ENCODE measurements at places on chromosomes 7 and 10. TPM values are rescaled to one million over a fixed set of nuclear protein-coding genes. Genes with fewer than 3 reads are reported as not detected.

EGR2 gene
- 6.8 TPM for total RNA-seq

DNA sequence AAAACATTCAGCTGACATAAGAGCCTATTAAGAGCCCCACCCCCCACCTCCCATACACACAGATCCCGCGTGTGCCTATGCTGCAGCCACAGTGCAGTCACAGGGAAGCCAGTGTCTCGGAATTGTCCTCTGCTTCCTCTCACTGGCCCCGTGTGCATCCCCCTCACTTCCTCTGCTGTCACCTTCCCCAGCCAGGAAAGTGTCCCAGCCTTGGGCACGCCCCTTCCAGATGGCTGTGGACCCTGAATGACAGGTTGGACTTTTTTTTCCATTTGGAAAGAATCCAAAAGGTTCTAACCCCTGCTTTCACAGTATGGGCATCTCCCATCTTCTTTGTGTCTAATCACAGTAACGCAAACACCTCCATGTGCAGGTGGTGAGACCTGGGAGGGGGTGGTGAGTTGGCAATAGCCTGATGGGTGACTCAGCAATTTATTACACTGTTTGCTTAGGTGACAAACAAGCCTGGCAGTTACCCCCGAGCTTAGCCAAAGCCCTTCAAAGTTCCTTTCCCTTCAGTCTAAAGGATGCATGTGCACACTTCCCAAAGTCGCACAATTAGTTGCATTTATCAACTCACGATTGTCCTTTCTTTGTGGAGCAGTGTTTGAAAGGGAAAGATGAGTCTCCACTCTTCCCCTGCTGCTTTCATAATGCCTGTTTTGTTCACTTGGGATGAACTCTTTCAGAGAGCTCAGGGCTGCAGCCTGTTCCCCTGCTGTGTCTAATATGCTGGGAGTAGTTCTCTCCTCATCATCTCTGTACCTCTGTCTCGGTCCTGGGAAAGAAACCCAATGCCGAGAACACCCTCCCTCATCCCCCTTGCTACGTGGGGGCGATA, 67.5 kb upstream of the EFCAB10 start:
- no peak overlapping the region for H3K27ac ChIP-seq
- no peaks in the 10 kb centered on the region for H3K36me3 ChIP-seq
- H3K4me3 ChIP-seq = no peak overlapping the region
- H3K27me3 ChIP-seq = no peaks in the 10 kb centered on the region
- DNase-seq = no peak

GRCh38 chr7:129431911-129432643, 2.2 kb upstream of the STRIP2 start:
- H3K4me1 ChIP-seq = peaks cover 6% of the 10 kb centered on the region
- no peak for DNase-seq
- no peaks in the 10 kb centered on the region for H3K27me3 ChIP-seq
- no peak overlapping the region for H3K27ac ChIP-seq

HTRA1 gene
- 27.3 TPM for total RNA-seq

HYAL4 gene
- total RNA-seq = 6.8 TPM

GRCh38 chr10:89080660-89081059, 90.1 kb downstream of the FAS start:
- DNase-seq = no peak
- no peaks in the 10 kb centered on the region for H3K27me3 ChIP-seq
- no peaks in the 10 kb centered on the region for H3K36me3 ChIP-seq
- H3K27ac ChIP-seq = no peak overlapping the region
- no peak overlapping the region for H3K4me3 ChIP-seq

All from testis (tissue), 5 donors.